Left ventricle myocardium inferior (tissue), 1 donor: ENCODE measurements at places on chromosomes 2 and 18.

DNA sequence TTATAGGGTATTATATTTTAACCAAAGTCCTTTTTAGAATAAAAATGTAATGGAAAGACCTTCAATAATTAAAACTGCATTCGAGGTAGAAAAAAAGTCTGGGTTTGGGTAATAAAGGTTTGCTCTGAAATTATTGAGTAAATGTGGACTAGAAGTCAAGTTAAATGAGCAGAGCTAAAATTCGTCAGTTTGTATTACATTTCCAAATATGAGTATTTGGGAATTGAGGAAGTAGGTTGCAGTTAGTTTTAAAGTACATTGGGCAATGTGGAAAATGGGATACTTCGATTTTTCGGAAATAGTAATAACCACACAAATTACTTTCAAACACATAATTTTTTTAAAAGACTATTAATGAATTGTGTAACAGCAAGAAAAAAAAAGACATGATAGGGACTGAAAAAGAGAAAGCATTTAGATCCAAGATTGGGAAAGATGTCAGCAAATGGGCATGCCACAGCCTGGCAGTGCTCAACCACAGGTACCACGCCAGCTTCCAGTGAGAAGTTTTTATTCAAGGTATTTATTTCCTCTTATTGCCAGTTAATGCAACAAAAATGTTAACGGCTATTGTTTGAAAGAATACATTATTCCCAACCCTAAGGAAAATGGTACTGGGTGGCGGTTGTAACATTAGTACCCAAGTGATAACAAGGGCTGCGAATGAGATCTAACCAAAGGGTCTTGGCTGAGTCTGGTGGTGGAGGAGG lies 50.0 kb downstream of the TTC39C start:
- DNase-seq, result no peak

- no peak for DNase-seq
Observed at GRCh38 chr18:57780318-57780705, 22.8 kb downstream of the ATP8B1 start.

- no peak for DNase-seq
Observed at GRCh38 chr18:6203791-6204190, 210.9 kb downstream of the L3MBTL4 start.

DNA sequence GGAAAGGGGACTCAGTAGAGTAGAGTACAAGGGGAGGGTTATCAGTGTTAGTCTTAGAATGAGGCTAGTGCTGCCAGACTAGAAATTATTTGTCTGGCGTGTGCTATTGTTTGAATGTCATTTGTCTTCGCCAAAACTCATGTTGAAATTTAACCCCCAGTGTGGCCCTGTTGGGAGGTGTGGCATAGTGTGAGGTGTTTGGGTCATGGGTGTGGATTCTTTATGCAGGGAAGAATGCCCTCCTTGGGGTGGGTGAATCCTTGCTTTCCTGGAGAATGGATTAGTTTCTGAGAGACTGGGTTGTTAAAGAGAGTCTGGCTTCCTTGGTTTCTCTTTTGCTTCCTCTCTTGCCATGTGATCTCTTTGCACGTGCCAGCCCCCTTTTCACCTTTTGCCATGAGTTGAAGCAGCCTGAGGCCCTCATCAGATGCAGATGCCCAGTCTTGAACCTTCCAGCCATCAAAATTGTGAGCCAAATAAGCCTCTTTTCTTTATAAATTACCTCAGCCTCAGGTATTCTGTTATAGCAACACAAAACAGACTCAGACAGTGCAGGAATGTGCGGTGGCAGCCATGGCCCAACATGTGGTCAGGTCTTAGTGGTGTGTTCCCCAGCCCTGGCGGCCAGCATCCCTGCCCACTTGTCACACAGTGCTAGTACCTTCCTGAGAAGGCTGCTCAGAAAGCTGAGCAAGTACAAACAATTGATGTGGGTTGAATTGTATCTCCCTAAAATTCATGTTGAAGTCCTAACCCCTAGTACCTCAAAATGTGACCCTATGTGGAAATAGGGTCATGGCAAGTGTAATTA lies 48.4 kb upstream of the NAB1 start:
- no peak for DNase-seq

- DNase-seq, result no peak
Observed at GRCh38 chr18:79498662-79499061, 102.9 kb downstream of the NFATC1 start.

DNA sequence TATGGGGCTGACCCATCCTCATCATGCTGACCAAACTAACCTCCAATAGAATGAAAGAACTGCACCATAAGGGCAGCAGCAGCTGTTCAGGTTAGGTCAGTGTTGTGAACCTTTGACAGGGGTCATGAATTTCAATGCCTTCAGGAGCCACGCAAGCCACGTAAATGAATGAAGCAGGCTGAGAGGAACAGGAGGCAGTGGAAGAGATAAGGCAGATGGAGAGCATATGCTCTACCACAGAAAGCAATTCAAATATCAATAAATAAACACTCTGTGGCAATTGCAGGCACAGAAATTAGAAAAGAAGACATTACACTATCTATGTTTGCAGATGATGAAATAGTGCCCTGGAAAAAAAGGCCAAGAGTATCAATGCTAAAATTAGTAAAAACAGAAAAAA lies 56.3 kb downstream of the SCG2 start:
- DNase-seq, result no peak

GRCh38 chr18:5582849-5583681 lies 39.3 kb upstream of the EPB41L3 start:
- no peak for DNase-seq

- no peak for DNase-seq
Observed at GRCh38 chr2:120540719-120541552, 194.7 kb upstream of the GLI2 start.

GRCh38 chr2:226198956-226199355 lies 600.7 kb downstream of the IRS1 start:
- DNase-seq, result no peak

GRCh38 chr2:27118525-27119329 lies at the start of gene CGREF1:
Gene CGREF1 (minus strand): TSS chr2:27119128. CDS start chr2:27104366, 14,762 bp downstream.
- DNase-seq, result no peak

DNA sequence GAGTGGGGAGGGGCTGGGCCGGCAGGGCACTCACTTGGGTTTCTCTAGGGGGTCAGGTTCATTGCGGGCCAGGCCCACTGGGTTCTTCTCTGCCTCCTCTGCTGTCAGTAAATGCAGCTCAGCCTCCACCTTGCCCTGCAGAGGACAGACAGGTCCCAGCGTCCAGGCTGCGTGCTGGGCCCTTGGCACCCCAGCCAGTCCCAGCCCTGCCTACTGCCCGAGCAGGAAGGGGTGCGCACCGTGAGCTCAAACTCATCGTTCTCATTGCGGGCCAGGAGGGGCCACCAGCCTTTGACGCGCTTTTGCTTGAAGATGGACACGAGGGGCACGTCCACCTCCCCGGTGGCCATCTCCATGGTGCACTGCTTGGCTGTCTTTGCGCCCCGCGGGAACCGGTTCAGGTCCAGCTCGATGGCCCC lies 17.3 kb downstream of the OTOF start:
- no peak for DNase-seq

GRCh38 chr2:234335661-234336228 lies 161.1 kb downstream of the ARL4C start:
- peak; percentile 76 for DNase-seq
